AG08396 (cell line): ENCODE measurements at places on chromosomes 4 and X.

DNA sequence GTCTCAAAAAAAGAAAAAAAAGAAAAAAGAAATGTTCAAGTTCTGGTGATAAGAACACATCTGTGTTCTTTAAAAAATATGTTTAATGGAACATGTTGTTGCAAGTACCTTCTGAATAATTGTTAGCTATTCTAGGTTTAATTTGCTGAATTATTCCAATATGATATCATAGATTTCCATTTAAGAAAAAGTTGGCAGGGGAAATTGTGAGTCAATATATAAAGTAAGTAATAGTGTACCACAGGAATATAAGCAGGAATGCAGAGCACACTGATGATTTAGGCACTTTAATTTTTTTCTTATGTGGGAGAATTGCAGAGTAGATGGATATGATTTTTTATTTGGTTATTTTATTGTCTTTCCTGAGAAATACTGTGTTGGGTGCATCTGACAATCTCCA, 190.7 kb downstream of the RPA4 start:
- no peak for DNase-seq

- peak; percentile 82 for DNase-seq
Measured at GRCh38 chr4:140238351-140239056, 84.5 kb upstream of the MAML3 start.

- DNase-seq = no peak
Measured at GRCh38 chr4:17273047-17273446, 238.8 kb downstream of the QDPR start.

DNA sequence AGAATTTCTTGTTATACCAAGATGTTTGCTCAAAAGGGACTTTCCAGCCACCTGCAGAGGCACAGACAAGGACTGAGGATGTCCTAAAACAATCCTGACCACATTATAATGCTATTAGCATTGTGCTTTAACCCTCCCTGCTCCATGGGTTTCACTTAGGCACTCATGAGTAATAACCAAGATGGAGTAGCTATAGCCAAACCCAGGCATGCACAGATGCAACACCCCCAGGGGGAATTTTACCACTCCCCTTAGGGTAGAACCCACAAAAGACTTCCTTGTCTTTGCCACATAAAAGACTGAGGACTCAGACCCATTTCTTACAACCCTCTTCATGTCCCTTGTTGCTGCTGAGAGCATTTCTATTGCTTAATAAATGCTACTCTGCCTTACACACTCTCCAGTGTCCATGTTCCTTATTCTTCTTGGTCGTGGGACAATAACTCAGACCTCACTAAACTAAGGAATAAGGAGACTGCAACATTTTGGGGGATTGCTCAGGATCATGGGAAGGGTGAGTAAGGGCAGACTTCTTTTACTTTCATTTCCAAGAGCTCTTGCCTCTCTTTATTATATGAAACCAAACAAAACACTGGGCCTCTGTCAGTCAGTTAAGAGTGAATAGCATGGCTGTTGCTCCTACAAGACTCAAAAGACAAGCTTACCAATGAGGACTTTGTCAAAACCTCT, 103.5 kb downstream of the TECRL start:
- no peak for DNase-seq

- peak; percentile 10 for DNase-seq
Measured at GRCh38 chr4:129043523-129043922, 49.8 kb downstream of the SCLT1 start.
